Hepatic stellate cell (primary cell): ENCODE measurements at places on chromosomes 4 and X.

DNA sequence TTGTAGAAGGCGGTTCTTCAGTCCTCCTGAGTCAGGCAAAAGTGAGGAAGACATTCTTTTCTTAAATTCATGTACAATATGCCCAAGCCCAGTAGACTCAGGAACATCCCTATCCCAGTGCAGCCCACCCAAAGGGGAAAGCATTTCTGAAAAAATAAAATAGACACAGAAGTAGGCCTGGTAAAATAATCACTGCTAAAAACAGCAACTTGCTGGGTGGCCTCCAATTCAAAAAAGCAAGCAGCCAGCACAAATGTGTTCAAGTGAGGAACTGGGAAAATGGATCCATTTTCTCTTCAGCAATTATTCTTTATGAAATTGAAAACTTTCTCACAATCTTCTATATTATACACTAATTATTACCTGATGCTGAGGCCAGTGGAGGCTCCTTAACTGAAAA, 165.4 kb downstream of the PCDH19 start:
- no peak for DNase-seq

- no peak for DNase-seq
Observed at GRCh38 chr4:102828497-102828808, 1.1 kb upstream of the UBE2D3 start.

GRCh38 chrX:148784137-148784536, 283.7 kb downstream of the AFF2 start:
- no peak for DNase-seq

DNA sequence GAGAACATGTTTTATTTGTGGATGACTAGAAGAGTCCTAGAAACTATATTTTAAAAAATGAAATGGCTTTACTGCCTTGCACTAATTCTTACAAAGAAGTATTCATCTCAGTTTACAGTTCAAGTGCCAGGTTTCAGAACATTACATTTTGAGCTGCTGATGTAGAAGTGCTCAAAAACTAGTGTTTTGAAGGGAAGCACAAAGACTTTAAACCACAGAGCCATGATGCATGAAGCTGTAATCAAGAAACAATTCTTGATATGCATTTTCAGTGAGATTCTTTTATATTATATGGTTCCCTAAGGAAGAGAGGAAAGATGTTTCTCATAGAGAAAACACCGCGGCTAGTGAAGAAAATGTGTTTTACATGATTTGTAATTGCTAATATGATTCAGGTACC, 1163.0 kb downstream of the RAPGEF2 start:
- no peak for DNase-seq

GRCh38 chr4:52873861-52874343, 11.8 kb downstream of the RASL11B start:
- no peak for DNase-seq

- DNase-seq = no peak
Observed at GRCh38 chr4:66048861-66049260, 378.6 kb upstream of the EPHA5 start.

GRCh38 chr4:56655627-56656345, 25.3 kb downstream of the HOPX start:
- peak; percentile 26 for DNase-seq

- DNase-seq = no peak
Observed at GRCh38 chr4:148369919-148370318, 72.3 kb downstream of the NR3C2 start.

- DNase-seq = no peak
Observed at GRCh38 chrX:44308869-44309268, 34.6 kb downstream of the EFHC2 start.

DNA sequence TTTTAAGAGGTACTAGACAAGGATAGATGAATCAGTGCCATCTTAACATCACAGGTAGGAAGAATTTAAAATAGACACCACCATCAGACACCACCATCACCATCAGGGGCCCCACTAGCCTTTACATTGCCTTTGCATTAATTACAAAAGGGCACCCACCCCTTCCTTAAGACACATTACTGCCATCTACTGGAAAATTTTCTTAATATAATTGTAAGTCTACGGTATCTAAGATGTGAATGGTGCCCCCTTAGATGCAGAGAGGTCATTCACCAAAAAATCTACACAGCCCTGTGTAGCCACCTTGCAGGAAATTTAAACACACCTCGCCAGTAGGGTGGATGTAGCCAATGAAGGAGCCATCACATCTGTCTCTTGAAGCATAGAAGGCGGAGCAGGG, 184.1 kb downstream of the MID1IP1 start:
- no peak for DNase-seq

DNA sequence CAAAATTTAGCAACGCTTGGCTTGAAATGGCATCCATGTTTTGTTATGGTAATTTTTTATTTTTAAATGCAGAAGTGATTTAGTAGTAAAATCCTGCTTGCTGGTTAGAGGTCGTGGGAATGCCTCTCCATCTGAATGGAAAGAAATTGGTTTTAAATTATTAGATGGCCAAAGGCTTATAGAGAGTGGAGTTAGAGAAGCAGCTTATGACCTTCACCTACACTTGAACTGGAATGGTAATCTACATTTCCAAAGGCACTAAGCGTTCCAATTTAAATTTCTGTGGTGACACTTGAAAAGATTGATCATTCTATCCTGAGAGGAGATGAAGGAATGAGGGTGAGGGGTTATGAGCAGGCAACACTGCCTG, 280.7 kb downstream of the RAPGEF2 start:
- no peak for DNase-seq

DNA sequence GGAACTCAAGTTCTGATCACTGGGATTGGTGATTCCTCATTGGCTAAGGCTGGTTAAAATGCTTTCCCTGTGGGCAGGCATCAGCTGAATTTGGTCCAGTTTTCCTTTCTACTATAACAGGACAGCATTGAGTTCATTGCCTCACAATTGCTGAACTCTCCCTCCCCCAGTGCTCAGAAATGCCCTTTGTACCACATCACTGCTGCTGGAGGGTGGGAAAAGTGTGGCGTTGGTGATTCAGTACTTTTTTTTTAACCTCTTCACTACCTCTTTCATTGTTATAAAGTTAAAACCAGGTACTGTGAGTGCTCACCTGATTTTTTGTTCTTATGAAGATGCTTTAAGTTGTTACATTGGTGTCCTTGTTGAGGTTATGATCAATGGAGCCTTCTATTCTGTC, 69.3 kb upstream of the IL2 start:
- DNase-seq = no peak

DNA sequence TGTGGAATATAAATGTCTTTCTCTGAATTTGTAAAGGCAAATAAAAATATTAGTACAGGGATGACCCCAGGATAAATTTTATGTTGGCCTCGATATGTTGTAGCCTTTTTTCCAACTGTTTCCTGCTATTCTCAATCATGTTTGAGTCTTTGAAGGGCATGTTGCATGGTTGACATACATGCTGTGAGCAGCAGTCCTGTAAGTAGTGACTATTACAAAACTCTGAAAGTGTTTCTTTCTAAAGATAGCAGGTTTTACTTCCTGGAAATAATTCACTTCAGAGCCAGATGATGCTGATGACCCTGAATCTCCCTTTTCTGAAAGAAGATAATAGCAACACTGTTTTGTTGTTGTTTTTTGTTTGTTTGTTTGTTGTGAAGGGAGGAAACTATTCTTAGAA, 393.0 kb upstream of the GNPDA2 start:
- DNase-seq = no peak

GRCh38 chrX:30570505-30570904, 7.1 kb downstream of the TASL start:
- peak; percentile 12 for DNase-seq

- DNase-seq = no peak
Observed at GRCh38 chrX:47515941-47516665, 33.1 kb upstream of the ZNF41 start.

DNA sequence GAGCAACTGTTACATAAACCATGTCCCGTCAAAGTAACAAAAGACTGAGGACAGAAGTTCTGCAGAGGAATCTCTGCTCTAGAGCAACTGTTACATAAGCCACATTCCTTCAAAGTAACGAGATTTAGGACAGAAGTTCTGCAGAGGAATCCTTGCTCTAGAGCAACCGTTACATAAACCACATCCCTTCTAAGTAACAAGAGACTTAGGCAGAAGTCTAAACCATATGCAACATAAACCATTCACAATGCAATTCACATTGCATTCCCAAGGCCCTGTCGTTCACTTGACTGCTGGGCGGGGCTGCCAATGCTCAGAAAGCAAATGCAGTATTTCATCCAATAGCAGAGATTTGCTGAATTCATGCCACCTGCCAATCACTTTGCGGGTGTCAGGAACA, 124.4 kb upstream of the PUDP start:
- DNase-seq = no peak

DNA sequence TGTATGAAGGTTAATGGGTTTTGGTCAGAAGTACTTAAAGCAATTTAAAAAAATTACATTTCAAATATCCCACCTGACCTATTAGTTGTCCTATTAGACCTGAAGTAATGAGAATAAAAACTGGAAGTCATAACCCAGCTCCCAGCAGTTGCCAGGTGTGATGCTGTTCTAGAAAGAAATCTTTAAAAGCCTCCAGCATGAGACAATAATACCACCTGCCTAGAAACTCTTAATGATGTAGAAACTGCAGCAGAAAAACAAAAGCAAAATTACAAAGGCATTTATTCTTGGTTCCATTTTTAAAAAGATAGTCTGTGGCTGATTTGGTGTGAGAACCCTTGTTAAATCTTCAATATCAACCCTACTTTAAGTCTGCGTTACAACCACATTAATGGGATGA, 1137.7 kb upstream of the TENM3 start:
- no peak for DNase-seq

GRCh38 chr4:151163855-151164254, 64.4 kb downstream of the RPS3A start:
- DNase-seq = no peak

- DNase-seq = no peak
Observed at GRCh38 chrX:103846386-103846785, 14.3 kb upstream of the RAB9B start.

GRCh38 chrX:142998447-142999198, 27.1 kb upstream of the SPANXN4 start:
- no peak for DNase-seq

DNA sequence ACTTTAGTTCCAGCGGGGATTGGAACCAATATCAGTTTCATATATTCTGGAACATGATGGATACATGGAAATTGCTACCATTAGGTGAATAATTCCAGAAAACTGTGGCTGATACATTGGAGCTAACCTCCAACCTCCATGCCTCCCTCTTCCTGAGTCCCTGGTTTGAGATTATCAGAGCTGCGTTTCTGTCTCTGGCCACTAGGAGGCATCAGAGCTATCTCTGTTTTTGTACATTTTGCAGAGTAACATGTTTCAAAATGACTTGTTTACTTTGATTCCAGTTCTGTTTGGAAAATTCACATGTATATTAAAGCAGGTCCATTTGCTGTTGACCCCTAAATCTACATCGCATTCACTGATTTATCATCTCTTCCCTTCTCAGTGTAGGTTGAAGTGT, 2.4 kb upstream of the RAB40AL start:
- peak; percentile 17 for DNase-seq

DNA sequence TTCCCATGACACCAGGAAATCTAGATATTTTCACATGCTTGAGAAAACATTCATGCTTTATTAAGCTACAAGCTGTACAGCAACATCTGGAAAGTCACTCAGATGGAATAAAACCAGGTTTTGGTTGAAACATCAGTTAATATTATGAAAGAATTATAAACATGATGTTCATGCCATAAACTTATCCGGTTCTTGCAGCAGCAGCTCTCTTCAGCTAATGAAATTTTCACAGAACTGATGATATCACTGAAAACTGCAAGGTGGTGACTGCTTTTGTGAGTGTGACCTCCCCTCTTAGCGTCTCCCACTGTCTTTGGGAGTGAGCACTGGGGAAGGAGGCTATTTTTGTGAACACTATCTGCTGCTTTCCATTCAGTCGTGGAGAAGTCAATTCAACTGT, 56.9 kb downstream of the ARHGAP10 start:
- DNase-seq = no peak

DNA sequence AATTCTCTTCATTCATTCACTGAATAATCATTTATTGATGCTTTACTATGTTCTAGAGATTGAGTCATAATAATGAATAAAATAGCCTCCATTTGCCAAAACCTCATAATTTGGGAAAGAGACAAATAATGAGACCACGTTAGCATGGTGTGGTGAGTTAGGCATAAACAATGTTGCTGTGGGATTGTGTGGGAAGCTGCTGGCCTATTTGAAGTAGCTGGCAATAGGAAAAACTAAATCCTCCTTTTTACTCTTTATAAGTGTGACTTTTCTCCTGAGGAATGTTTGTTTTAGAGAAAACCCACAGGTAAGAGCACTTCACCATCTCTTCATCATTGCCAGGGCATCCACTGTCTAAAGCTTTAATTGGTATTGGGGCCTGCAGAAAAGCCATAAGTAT, 95.3 kb downstream of the AREG start:
- no peak for DNase-seq

DNA sequence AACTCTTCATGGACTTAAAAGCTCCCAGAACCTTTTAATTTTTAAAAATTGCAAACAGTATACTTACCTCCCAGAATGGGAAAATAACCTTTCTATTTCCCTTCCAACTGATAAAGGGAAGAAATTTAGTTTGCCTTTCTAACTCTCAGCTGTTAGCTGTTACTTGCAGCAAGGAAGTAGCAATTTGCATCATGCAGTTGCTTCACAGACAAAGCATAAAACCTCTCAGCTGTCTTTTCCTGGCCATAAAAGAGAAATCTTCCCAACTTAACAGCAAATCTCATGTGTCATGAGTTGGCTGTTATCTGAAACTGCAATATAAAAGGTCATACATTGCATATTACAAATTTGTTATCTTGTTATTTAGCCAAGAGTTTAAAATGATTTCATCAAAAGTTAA, 18.4 kb downstream of the C4orf17 start:
- DNase-seq = no peak

DNA sequence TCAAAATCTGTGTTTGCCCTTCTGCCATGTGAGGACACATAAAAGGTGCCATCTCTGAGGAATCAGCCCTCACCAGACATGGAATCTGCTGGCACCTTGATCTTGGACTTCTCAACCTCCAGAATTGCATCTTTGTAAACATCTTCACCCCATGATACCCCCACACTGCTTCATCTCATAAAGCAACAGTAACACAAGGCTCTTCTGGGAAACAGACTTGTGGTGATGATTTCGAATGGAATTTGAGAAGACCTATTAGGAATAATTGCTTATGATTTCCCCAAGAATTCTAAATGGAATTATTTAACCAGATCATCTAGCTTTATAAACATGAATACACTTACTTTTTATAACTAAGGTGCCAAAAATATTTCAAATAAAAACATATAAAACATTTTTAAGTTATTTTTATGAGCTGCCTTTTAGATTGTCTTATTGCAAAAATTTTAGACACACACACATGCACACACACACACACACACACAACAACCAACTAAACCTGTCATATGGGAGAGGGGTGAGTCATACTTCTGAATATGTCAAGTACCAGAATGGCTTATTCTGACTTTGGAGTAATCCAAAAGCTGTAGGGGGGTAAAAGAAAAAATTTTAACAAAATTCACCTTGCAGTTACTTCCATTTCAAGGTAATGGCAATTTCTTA, 82.0 kb downstream of the USP46 start:
- DNase-seq = no peak

DNA sequence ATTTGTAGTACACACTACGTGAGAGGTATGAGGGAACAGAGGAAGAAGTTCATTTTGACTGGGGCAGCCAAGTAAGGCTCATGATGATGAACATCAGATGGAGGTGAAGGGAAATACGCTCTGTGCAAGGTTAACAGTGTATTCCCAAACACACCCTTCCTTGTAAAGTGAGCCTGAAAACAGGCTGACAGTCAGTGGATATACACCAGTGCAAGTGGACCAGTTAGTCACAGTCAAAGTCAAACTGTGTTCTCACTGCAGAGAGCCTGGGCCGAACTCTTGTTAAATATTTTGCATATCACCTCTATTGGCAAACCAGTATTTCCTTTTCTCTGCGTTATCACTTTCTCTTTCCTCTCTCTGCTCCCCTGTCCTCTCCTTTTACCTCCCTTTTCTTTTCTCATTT, 23.4 kb upstream of the RHOH start:
- no peak for DNase-seq
